Dermis blood vessel endothelial cell (primary cell): ENCODE measurements at places on chromosomes 11 and 22. TPM values are rescaled to one million over a fixed set of nuclear protein-coding genes. Genes with fewer than 3 reads are reported as not detected.

APOBEC3A gene
- not detected in 2 replicates for total RNA-seq

KCNQ1 gene
- total RNA-seq, result 0.34 TPM in 1 of 2 replicates, not detected in the other

- DNase-seq, result no peak
Measured at GRCh38 chr11:22633354-22633902, 7.8 kb upstream of the FANCF start.

C1QTNF5 gene
- total RNA-seq, result 60.2 and 127 TPM in 2 replicates

CLMP gene
- 0.17 and 1.3 TPM in 2 replicates for total RNA-seq

GRCh38 chr22:37748659-37749058, 51.8 kb downstream of the TRIOBP start:
- no peak for DNase-seq

GRCh38 chr11:79564288-79564925, 123.6 kb upstream of the TENM4 start:
- DNase-seq, result no peak

DNA sequence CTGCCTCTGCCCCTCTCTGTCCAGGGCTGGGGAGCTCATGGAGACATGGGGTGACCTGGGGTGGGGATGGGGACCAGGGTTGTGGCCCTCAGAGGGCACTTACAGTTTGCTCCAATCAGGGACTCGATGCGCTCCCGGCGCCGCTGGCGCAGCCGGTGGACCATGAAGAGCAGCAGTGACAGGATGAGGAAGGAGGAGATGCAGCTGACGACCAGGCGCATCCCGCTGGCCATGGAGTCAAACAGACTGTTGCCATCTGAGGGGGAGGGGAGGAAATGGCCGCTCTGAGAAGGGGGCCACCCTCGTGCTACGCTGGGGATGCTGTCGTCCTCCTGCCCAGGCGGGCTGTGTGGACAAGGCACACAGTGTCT, 80.5 kb downstream of the DGCR2 start:
- DNase-seq, result no peak

GRCh38 chr22:35023692-35024363, 42.1 kb upstream of the ISX start:
- DNase-seq, result peak; percentile 63
